ENCODE measurements at places on chromosomes 4 and X.

DNA sequence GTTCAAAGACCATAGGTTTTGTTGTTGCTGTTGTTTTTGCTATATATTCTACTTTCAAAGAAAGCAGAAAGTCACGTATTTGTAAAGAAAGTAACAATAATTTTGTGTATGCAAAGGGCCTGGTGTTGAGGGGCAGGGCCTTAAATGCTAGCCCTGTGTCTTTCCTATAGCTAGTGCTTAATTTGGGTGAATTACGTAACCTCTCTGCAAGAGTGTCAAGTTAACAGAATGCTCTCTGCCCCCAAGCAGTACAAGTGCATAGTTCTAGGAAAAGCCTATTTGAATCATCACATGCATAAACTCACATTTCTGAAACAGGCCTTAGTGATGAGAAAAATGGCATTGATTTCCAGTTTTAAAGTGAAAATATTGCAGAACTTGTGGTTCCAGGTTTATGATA is 663.6 kb downstream of the STIM2 start:
- no peak for DNase-seq

- DNase-seq = no peak
These were observed 38.6 kb upstream of the TLR3 start for GRCh38 chr4:186030399-186030775.

DNA sequence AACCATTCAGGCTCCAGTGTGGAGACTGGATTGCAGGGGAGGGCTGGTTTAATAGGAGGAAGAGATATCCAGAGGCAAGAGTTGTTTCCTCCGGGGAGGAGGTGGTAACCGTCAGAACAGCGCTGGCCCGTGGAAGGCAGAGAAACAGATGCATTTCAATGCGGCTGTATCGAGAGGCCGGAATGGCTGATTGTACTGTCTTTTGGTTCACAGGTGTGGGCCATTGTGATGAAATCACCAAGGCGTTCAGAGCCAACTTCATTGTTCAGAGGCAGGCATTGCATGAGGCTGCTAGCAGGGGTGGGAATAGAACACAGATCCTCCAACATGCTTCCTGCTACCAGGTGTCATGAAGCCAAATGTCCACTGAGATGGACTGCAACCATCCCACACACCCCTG is 53.0 kb downstream of the SHOX start:
- no peak for DNase-seq

DNA sequence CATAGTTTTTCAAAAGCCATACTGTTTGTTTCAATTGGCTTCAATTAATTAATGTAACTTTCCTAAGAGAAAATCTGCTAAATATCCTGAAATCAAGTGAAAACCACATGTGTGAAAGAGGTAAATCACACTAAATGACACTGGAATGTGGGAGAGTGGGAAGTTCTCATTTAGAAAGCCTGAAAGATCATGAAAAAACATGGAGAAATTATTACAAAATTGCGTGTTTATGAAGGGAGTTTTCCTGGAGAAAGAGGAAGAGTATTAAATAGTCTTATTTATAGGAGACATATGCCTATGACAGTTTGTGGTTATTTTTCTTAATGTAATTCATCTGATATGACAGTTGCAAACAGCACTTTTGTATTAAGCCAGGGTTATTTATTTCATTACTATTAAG is 183.7 kb downstream of the DKK2 start:
- DNase-seq = no peak

DNA sequence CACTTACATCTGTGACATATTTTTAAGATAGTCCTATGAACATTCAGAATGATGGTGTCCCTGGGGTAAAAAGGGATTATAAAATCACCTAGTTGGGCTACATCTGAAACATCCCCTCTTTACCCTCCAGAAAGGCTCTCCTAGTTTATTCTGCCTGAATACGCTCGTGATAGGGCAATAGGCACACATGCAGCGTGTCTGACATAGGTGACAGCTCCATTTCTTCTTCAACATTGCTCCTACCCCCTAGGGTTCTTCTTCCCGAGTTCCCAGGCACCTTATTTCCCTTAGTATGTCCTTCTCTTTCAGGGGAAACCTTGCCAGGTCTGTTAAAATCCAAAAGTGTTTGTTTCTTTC is 27.1 kb upstream of the CFAP299 start:
- DNase-seq = no peak

All from suppressor macrophage treated with lipopolysaccharide for 1 hour (primary cell).